WTC11 (cell line): ENCODE measurements at places on chromosomes 6 and 20.

- no peak for DNase-seq
These were observed 256.9 kb downstream of the CDH26 start for GRCh38 chr20:60214901-60215815.

- DNase-seq: peak; percentile 25
These were observed 608.4 kb upstream of the AGPAT4 start for GRCh38 chr6:161882196-161882765.

DNA sequence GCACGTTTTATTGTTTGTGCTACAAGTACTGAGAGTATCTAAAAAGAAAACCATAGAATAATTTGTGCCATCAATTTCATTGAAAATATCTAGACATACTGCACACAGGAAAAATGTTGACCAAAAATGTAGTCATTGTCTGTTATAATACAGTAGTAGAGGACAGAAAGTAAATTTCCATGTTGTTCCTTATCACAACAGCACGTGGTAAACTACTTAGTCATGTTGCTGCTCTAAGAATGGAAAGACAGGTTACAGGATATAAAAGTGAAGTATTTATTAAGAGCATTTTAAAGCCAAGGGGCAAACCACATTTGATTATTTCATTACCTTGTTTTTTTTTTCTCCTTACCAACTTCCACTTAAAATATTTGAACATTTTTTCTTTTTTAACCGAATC lies 89.0 kb upstream of the CEP85L start:
- DNase-seq: no peak

GRCh38 chr6:39615622-39616021 lies 109.6 kb downstream of the KIF6 start:
- no peak for DNase-seq

- DNase-seq: no peak
These were observed 27.8 kb downstream of the ERMARD start for GRCh38 chr6:169779092-169779815.

GRCh38 chr20:10649797-10650160 lies 24.0 kb downstream of the JAG1 start:
- no peak for DNase-seq

DNA sequence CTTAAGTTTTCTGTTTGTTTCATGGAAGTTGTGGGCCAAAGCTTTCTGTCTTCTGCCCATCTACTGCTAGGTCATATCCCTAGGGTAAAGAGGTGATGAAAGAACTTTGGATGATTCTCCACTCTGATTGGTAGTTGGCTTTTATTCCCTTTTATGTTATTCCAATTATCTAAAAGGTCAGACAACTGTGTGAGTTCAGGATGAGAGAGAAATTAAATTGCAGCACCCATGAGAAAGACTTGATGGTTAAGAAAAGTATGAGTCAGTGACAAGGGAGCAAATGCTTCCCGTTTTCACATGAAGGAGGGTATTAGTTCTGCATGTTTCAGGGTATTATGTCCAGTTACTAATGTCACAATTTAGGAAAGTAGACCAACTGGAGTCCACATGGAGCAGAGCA lies 136.3 kb downstream of the CD109 start:
- no peak for DNase-seq

DNA sequence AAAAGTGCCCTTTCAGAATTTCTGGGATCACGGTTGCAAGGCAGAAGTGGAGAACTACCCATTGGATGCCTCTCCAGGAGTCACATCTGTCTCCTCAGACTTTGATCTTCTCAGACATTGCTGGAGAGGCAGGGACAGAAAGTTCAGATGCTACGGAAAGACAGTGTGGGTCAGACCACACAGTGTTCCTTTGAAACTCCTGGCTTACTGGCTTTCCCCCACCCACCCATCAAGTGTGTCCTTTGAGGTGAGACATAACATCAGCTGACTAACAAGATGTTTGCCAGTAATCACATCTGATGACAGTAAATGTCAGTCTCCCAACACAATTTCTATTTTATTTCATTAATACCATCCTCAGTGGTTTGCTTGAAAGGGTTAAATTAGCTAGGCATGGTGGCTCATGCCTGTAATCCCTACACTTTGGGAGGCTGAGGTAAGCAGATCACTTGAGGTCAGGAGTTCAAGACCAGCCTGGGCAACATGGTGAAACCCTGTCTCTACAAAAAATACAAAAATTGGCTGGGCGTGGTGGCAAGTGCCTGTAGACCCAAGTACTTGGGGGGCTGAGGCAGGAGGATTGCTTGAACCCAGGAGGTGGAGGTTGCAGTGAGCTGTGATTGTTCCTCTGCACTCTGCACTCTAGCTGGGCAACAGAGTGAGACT lies 67.2 kb upstream of the SNX9 start:
- no peak for DNase-seq
